ENCODE measurements at places on chromosomes 5 and 9.

DNA sequence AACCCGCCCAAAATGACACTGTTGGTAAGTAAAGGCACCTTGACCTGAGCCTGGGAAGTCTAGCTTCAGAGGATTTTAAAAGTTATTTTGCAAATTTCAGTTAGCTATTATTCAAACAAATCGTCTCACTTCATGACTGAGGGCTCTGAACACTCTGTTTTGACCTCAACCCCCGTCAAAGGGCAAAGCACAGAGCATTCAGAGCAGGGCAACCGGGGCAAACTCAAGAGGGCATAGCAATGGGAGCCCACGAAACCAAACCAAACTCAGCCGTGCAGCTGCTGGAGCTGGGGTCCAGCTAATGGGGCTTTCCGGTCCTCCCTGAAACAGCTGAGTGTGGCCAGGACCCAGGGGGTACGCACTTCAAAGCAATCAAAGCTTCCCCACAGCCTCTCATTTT, 1.6 kb downstream of the C9 start:
- DNase-seq, result no peak

- peak; percentile 62 for DNase-seq
These were observed 46.7 kb downstream of the GARNL3 start for GRCh38 chr9:127311239-127311741.

- no peak for DNase-seq
These were observed 29.6 kb downstream of the SPARC start for GRCh38 chr5:151657114-151657513.

GRCh38 chr5:93569300-93570160, 11.5 kb downstream of the NR2F1-AS1 start:
- no peak for DNase-seq

DNA sequence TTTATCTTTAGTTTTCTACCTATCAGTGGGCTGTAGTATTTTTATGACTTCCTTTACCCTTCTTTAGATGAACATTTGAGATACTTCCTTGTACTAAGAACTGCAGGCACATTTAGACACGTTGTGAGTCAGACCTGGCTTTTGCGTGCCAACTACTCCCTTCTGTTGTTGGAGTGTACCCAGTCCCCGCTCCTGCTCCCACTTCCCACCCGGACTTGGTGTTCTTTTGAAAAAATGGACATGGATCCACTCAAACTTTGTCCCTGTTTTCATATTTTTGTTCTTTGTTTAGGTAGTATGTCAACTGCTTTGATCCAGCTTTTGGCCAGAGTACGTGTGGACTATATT, 60.7 kb downstream of the PARP8 start:
- peak; percentile 70 for DNase-seq

GRCh38 chr9:69428017-69428785, 103.2 kb downstream of the ENTREP1 start:
- DNase-seq, result no peak
